ENCODE measurements at places on chromosomes 3 and 15.

DNA sequence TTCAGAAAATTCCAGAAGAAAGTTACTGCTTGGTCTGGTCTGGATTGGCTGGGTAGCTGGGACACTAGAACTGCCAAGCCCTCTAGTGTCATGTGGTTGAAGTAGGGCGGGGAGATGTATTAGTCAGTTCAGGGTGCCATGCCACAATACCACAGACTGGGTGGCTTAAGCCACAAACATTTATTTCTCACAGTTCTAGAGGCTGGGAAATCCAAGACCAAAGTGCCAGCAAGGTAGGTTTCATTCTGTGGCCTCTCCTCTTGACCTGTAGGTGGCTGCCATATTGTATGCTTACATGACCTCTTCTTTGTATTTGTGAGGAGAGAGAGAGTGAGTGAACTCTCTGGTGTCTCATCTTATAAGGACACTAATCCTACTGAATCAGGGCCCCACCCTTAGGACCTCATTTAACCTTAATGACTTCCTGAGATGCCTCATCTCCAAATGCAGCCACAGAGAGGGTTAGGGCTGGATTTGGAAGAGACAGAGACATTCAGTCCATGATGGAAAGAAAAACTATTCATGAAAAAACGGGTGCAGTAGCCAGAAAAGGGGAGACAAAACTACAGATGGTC, 18.1 kb upstream of the ZSCAN2 start:
- DNase-seq: no peak

DNA sequence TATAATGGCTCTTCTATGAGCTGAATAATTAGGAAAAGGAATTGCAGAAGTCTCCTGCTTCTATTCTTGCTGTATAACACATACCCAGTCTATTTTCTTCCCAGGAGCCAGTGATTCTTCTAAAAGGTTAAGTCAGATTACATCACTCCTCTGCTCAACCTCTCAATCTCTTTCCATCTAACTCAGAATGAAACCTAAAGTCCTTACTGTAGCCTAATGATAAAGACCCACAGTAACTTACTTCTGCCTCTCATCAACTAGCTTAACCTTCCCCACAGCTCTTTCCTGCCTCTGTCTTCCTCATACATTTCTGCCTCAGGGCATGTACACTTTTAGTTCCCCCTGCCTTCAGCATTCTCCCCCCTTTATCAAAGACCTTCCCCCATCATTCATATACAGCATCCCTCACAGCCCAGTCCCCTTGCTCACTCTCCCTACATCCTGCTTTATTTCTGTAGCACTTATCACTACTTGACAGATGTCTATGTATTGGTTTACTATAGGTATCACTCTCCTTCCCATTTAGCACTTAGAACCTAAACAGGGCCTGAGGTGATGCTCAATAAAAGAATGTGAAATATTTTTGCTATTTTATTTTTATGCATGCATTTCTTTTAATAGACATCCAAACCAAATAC, 28.5 kb upstream of the CMTM6 start:
- DNase-seq: no peak

DNA sequence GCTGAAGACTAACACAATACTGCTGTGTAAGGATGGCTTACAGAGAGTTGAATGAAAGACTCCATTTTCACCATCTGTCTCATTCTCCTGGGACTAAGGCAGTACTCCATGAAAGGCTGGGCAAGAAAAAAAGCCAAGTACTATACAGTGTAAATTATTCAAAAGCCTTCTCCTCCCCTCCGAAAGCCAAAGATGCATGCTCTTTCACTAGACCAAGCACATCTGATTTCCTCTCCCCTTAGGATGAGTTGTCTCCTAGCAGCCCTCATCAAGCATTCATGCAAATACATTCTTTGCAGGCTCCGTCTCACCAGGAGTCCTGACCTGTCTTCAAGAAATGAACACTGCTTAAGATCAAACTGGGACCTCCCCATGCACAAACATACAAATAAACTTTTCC, 133.5 kb upstream of the THBS1 start:
- DNase-seq: no peak

GRCh38 chr3:36833160-36833814, 68.9 kb upstream of the DCLK3 start:
- DNase-seq: no peak

GRCh38 chr15:98708037-98708590, 59.8 kb downstream of the IGF1R start:
- DNase-seq: no peak

DNA sequence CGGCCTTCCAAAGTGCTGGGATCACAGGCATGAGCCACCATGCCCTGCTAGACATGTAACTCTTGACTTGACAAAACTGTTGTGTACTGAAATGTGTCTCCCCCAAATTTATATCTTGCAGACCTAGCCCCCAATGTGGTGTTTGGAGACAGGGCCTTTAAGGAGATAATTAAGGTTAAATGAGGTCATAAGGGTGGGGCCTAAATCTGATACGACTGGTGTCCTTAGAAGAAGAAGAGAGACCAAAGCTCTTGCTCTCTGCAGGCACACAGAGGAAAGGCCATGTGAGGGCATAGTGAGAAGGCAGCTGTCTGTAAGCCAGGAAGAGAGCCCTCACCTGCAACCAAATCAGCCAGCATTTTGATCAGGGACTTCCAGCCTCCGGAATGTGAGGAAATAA, 361.3 kb downstream of the SV2B start:
- no peak for DNase-seq
